K562 (cell line): ENCODE measurements at places on chromosomes 16 and 17. TPM values are rescaled to one million over a fixed set of nuclear protein-coding genes. Genes with fewer than 3 reads are reported as not detected.

The CIBAR2 gene
- total RNA-seq = not detected in 2 replicates

The DBF4B gene
- 24.0 and 26.9 TPM in 2 replicates for total RNA-seq

The KRTAP3-2 gene
- not detected in 2 replicates for total RNA-seq

The ST6GALNAC2 gene
- not detected in 2 replicates for total RNA-seq

The MT1G gene
- total RNA-seq = 0.89 and 1.7 TPM in 2 replicates

The TPSG1 gene
- total RNA-seq = not detected in 2 replicates

The PRR29 gene
- 0.04 TPM in 1 of 2 replicates, not detected in the other for total RNA-seq

DNA sequence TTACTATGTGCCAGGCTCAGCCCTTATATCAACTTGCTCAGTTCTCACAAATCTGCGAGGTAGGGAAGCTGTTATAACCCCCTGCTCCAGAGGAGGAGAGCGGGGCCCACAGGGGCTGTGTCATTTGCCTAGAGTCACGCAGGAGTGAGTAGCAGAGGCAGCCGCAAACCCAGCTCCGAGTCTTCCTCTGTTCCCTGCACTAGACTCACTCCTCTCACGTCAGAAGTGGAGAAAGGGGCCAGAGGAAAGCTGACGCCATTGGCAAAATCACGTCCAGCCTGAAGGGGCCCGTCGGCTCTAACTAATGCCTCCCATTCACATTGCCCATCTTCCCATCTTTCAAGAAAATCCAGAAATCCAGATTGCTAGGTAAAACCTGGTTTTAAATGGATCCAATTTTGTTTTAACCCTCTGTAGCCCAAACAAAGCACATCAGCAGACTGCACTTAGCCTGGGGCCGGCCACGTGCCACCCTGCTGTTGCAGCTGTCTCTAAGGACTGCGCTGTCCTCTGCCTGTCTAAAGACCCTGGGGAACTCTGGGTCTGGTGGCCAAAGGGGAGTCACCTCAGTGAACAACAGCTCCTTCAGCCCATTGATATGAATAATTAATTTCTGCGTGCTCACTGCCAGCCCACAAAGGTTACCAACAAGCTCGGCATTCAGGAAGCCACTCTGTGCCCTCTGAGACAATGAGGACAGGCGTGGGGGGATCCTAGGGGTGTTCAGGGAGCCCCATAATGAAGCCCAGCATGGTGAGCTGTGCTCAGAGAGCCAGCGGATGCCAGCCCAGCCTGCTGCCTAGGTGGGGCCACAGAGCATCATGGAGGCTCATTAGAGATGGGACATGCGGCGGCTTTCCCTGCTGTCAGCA, 36.7 kb upstream of the ABR start:
- H3K4me3 ChIP-seq = no peak overlapping the region
- H3K4me1 ChIP-seq = no peaks in the 10 kb centered on the region; the same call in 1 of the 2 replicates
- peaks cover 22% of the 10 kb centered on the region for H3K27me3 ChIP-seq
- H3K27ac ChIP-seq = no peak overlapping the region

DNA sequence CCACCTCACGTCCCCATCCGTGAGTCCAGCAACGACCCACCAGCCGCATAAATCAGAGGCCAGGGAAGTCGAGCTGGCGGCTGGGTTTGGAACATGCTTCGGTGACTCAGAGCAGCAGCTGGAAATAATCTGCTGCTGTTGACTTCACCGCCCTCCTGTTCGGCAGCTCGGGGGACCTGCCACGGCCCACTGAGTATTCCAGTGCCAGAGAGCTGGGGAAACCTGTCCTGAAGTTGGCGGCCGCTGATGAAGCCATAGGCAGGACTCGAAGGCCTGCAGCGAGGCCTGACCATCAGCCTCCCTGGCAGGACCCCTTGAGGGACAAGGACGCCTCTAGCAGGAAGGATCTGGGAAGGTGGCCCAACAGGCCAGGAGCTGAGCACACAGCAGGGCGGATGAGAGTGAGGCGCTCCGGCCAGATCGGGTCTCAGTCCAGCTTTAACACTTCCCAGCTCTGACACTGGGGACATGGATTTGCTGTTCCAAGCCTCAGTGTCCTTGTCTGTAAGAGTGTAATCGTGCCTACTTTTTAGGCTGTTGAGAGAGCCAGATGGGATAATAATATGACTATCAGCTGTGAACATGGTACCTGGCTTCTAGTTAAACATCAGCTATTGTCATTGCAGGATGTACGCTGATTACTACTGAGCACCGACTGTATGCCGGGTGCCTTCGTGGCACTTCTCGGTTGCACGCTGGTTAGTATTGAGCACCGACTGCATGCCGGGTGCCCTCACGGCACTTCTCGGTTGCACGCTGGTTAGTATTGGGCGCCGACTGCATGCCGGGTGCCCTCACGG, 50.4 kb upstream of the CIBAR2 start:
- no peak for DNase-seq
- no peak overlapping the region for H3K27ac ChIP-seq
- H3K4me3 ChIP-seq = no peak overlapping the region
- peaks cover 28% of the 10 kb centered on the region for H3K4me1 ChIP-seq
- H3K36me3 ChIP-seq = no peaks in the 10 kb centered on the region
- H3K27me3 ChIP-seq = peaks cover 10% of the 10 kb centered on the region; the same call in 2 of the 3 replicates

- no peak overlapping the region for H3K4me3 ChIP-seq
- H3K4me1 ChIP-seq = no peaks in the 10 kb centered on the region
- DNase-seq = no peak
- H3K27me3 ChIP-seq = no peaks in the 10 kb centered on the region
- peaks cover 60% of the 10 kb centered on the region; the same call in 1 of the 3 replicates for H3K36me3 ChIP-seq
Measured at GRCh38 chr16:4489030-4489429, 12.8 kb downstream of the HMOX2 start.

- DNase-seq = no peak
- H3K4me3 ChIP-seq = no peak overlapping the region
- no peak overlapping the region for H3K27ac ChIP-seq
- no peaks in the 10 kb centered on the region for H3K36me3 ChIP-seq
- peaks cover 4% of the 10 kb centered on the region; the same call in 2 of the 3 replicates for H3K27me3 ChIP-seq
- H3K4me1 ChIP-seq = no peaks in the 10 kb centered on the region
Measured at GRCh38 chr17:1030684-1031532, 34.0 kb downstream of the TIMM22 start.

GRCh38 chr17:60640503-60640902, 37.1 kb upstream of the BCAS3 start:
- no peaks in the 10 kb centered on the region for H3K4me1 ChIP-seq
- H3K27me3 ChIP-seq = no peaks in the 10 kb centered on the region
- no peak for DNase-seq
- H3K36me3 ChIP-seq = peaks cover 21% of the 10 kb centered on the region; the same call in 2 of the 3 replicates
- no peak overlapping the region for H3K27ac ChIP-seq

- peaks cover 64% of the 10 kb centered on the region for H3K27me3 ChIP-seq
- H3K36me3 ChIP-seq = no peaks in the 10 kb centered on the region
- H3K4me1 ChIP-seq = no peaks in the 10 kb centered on the region
- no peak overlapping the region for H3K27ac ChIP-seq
Measured at GRCh38 chr17:79465011-79465680, 145.7 kb downstream of the RBFOX3 start.

DNA sequence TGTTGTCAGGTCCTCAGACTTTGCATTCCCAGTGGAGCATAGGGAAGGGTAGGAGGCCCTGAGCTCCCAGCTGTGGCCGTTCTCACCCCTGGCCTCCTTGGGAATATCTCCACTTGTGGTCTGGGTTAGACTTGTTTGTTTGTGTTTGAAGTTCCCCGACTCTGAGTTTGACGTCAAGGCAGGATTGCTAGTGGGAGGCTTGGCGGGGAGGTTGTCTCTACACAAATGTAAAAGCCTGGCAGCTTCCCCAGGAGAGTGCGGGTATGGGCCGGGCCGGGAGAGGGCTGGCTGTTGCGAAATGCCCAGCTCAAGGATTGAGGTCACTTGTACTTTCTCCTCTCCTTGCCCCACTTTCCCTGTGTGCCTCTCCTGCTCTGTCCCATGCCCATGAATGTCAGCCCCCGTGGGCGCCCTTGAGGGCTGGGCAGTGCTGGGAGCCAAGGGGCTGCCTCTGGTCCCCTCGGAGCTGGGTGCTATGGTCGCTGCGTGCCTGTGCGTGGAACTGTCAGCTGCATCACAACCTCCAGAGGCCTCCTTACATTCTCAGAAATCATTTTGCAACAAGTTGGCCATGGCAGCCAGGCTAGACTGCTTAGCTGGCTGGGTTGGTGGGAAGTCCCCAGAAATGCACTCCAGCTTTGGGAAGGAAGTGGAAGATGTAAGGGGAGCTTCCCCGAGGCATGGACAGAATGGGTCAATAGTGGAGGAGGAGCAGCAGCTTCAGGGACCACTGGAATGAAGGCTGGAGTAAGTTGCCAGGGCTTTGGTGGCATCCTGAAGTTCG, 84.3 kb downstream of the KSR1 start:
- peaks cover 4% of the 10 kb centered on the region; the same call in 1 of the 3 replicates for H3K36me3 ChIP-seq
- H3K27me3 ChIP-seq = no peaks in the 10 kb centered on the region
- no peak for DNase-seq
- no peak overlapping the region for H3K27ac ChIP-seq
- no peak overlapping the region for H3K4me3 ChIP-seq

- H3K4me3 ChIP-seq = no peak overlapping the region
- no peaks in the 10 kb centered on the region; the same call in 1 of the 2 replicates for H3K4me1 ChIP-seq
- peaks cover 16% of the 10 kb centered on the region; the same call in 1 of the 3 replicates for H3K27me3 ChIP-seq
- H3K27ac ChIP-seq = no peak overlapping the region
- H3K36me3 ChIP-seq = no peaks in the 10 kb centered on the region
- no peak for DNase-seq
Measured at GRCh38 chr16:81810361-81810760, 31.3 kb downstream of the PLCG2 start.

GRCh38 chr17:2852729-2853282, 56.6 kb downstream of the RAP1GAP2 start:
- H3K36me3 ChIP-seq = no peaks in the 10 kb centered on the region
- H3K27me3 ChIP-seq = peaks cover 3% of the 10 kb centered on the region; the same call in 1 of the 3 replicates
- no peak for DNase-seq

GRCh38 chr16:69482410-69482991, 58.1 kb downstream of the CYB5B start:
- H3K27me3 ChIP-seq = no peaks in the 10 kb centered on the region
- H3K27ac ChIP-seq = no peak overlapping the region
- DNase-seq = no peak
- H3K36me3 ChIP-seq = no peaks in the 10 kb centered on the region
- no peak overlapping the region for H3K4me3 ChIP-seq
- H3K4me1 ChIP-seq = peaks cover 18% of the 10 kb centered on the region

GRCh38 chr17:40415390-40415789, 2.3 kb downstream of the TOP2A start:
- peak overlapping the region; percentile 8; the same call in 1 of the 3 replicates for H3K27ac ChIP-seq
- H3K4me3 ChIP-seq = no peak overlapping the region; the same call in 1 of the 2 replicates
- DNase-seq = peak; percentile 32
- no peaks in the 10 kb centered on the region for H3K27me3 ChIP-seq
- H3K36me3 ChIP-seq = peaks cover 60% of the 10 kb centered on the region
- H3K4me1 ChIP-seq = peaks cover 7% of the 10 kb centered on the region

GRCh38 chr17:36104701-36105181, 1.1 kb downstream of the CCL4 start:
- H3K4me1 ChIP-seq = no peaks in the 10 kb centered on the region
- no peak overlapping the region for H3K4me3 ChIP-seq
- H3K36me3 ChIP-seq = no peaks in the 10 kb centered on the region

DNA sequence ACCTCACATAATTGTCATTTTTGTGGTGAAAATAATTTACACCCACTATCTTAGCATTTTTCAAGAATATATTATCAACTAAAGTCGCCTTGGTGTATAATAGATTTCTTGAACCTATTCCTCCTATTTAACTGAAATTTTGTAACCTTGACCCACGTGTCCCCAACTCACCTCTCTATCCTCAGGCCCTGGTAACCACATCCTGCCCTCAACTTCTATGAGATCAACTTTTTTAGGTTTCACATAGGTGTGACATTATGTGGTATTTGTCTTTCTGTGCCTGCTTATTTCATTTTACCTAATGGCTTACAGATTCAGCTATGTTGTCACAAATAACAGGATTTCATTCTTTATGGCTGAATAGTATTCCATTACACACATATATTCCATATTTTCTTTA, 73.0 kb upstream of the CNTNAP4 start:
- H3K36me3 ChIP-seq = no peaks in the 10 kb centered on the region
- H3K4me3 ChIP-seq = no peak overlapping the region
- no peak overlapping the region for H3K27ac ChIP-seq
- H3K27me3 ChIP-seq = no peaks in the 10 kb centered on the region

- DNase-seq = no peak
- H3K4me1 ChIP-seq = peaks cover 21% of the 10 kb centered on the region
- no peak overlapping the region for H3K27ac ChIP-seq
- no peak overlapping the region for H3K4me3 ChIP-seq
- peaks cover 26% of the 10 kb centered on the region for H3K36me3 ChIP-seq
Measured at GRCh38 chr17:75645889-75646637, 12.8 kb downstream of the SMIM5 start.

DNA sequence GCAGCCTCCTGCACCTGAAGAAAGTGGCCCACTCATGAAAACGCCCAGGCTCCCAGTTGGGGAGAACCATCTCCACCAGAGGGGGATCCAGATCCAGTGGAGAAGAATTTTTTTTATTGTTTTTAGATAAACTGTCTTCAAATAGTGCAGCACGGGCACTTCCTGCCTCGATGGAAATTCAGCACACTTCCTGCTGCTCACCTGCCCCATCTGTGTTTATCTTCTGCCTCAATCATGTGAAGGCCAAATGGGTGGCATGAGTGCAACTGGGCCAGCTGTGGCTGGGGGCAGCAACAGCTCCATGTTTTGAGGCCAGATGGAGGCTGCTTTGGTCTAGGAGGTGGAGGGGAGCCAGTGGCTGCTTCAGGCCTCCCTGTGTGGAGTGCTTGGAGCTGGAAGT, 75.9 kb upstream of the WSB1 start:
- H3K4me3 ChIP-seq = no peak overlapping the region
- H3K27me3 ChIP-seq = no peaks in the 10 kb centered on the region
- H3K36me3 ChIP-seq = no peaks in the 10 kb centered on the region
- DNase-seq = no peak
- H3K27ac ChIP-seq = no peak overlapping the region
